ENCODE measurements at places on chromosomes 7 and 10.

- no peak for DNase-seq
Observed at GRCh38 chr7:148058092-148058491, 532.5 kb upstream of the C7orf33 start.

DNA sequence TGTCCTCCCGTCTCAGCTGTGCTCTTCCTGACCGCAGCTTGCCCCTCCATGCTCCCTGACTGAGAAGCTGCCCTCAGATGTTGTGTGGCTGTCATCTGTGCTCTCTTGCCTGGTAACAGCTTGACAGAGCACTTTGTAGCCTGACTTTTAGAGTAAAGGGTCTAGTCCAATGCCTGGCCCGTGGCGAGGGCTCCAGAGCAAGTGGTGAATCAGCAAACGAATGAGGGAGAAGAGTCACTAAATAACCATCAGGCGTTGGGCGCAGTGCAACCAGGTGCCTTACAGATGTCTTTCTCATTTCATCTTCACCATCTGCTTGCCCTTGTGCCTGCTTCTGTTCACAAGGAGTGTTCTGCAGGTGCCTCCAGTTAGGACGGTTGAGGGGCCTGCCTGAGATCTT, 45.6 kb downstream of the MKI67 start:
- DNase-seq: no peak

DNA sequence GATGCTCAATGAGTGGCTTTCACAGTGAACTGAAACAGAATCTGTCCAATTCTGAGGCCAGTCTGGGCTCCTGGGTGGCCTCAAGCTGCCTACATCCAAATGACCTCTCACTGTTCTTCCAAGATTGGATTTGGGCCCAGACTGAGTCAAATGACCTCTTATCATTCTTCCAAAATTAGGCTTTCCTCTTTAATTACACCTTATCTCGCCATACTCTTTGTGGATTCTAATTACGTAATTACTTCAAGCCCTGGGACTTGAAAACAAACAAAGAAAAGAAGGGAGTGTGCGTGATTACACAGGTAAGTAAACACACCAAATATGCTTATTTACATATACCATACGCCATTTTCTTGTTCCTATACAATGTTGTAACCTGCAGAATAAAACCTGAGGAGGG, 18.8 kb downstream of the SORBS1 start:
- no peak for DNase-seq

- no peak for DNase-seq
Observed at GRCh38 chr7:26685606-26686005, 178.8 kb downstream of the SKAP2 start.
